ENCODE measurements at places on chromosomes 1 and 21.

GRCh38 chr1:232593717-232594502 is 36.0 kb downstream of the SIPA1L2 start:
- no peak for DNase-seq

DNA sequence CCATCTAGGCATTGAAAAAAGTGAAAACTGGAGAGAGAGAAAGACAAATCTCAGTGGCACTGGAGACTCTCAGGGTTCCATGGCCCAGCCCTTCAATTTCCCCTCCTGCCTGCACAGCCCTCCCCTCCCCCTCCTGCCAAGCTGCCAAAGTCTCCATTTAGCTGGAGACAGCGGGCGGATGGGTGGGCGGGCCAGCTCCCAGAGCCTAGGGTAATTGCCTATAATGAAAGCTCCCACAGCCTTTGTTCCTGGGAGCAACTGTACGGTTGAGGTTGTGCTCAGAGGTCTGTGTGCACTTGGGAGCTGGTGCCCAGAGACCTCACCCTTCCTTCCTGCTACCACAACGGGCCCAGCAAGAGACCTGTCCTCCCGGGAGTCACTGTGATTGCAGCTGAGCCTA is 89.6 kb downstream of the NAV1 start:
- DNase-seq = no peak

DNA sequence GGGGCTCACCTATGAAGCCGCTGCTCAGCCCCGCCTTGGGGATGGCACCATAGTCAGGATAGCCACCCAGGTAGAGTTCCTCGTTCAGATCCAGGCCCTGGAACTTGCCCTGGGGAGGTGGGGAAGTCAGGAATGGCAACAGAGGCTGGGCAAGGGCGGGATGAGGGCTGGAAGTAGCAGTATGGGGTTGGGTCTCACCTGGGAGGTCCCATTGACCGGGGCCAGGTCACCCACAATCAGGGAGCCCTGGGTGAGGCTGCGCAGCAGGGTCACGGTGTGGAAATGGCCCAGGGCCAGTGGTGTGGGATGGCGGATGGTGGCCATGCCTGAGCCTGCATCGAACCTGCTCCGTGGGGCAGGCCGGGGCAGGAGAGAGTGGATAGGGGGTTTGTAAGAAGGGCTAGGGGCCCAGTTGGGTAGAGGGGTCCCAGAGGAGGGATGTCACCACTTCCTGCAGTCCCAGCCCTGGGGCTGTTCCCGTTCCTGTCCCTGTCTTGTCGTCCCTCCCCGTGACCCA is 19.4 kb downstream of the LDLRAD2 start:
- no peak for DNase-seq

GRCh38 chr1:230824919-230825721 is 43.2 kb downstream of the C1orf198 start:
- no peak for DNase-seq

DNA sequence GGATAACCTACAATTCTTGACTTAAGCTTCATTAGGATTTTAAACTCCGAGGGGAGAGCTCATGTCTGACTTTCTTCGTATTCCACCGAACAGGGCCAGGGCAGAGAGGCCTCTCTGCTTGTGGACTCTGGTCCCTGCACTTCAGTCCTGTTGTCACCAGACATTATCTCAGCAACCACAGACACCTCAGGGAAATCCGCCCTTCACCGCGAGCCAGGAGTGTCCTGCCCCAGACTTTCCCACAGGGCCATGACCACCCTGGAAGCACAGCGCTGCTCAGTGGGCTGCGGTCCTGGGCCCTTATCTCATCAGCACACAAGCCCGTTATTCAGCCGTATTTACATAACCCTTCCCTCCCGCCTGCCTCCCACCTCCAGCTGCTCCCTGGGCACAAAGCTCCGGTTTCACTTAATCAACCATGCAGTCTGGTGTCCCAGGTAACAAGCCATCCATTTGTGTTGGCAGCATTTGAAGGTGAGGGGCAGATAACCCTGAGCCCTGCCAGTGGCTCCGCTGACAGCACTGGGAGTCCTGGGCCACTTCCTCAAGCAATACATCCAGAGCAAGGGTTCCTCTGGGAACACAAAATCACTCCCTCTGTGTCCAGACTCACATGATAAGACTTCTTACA is 122.8 kb upstream of the RAB4A start:
- DNase-seq = peak; percentile 73

DNA sequence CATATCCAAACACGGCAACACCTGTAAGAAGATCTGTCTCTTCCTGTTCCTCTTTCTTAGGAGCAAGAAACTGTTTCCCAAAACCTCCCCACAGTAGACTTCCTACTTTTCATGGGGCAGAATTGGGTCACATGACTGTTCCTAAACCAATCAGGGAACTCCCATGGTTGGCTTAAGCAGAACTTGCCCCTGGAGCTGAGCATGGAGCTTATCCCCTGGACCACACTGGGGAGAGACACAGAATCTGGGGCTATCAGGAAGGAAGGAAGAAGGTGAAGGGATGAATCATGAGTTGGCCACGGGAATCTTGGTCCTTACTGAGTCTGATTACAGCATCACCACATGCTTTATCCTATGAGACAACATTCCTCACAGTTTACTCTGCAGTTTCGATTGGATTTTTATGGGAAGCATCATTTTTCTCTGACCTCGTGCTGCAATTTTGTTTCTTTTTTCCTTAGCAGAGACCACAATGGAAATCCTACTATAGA is 81.8 kb downstream of the CDC7 start:
- no peak for DNase-seq

GRCh38 chr1:223524930-223525451 is 131.8 kb downstream of the CCDC185 start:
- no peak for DNase-seq

- DNase-seq = peak; percentile 85
These were observed 180.0 kb downstream of the ETS2 start for GRCh38 chr21:38985568-38986378.

DNA sequence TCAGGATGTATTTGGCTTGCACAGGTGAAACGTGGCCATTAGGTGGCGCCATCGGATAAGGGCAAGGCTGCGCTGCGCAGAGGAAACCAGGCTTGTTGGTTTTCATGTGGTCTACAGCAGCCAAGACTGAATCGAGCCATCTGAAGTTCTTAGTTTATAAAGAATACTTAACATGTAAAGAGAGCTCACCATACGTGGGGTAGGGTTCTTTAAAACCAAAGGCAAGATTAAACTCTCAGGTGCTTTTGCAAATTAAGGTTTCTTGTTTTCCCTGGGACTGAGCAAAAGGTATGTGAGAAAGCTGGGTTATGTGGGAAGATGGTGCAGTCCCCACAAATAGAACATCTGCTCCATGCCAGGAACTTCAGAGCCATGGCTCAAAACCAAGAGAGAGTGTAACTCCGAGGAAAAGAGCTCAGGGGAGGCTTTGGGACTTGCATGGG is 9.3 kb downstream of the MASP2 start:
- peak; percentile 91 for DNase-seq

- no peak for DNase-seq
These were observed 1.8 kb downstream of the SMYD2 start for GRCh38 chr1:214282630-214283242.

DNA sequence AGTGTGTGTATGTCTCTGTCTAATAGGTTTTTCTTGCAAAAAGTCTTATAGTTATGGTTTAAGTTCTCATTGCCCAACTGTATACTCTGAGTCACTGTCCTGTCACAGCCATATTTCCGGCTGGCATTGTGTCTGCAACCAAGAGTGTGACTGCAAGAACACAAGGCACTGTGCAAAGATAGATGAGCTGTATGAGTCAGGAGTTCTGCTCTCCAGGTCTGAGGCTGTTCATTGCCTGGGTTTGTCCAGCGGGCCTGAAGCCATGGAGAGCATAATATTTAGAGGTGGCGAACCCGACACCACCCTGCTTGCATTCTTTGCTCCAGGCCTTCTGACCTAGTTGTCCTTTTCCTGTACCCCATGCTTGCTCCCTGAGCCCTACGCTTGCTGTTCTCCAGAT is 50.9 kb upstream of the CNIH3 start:
- no peak for DNase-seq

DNA sequence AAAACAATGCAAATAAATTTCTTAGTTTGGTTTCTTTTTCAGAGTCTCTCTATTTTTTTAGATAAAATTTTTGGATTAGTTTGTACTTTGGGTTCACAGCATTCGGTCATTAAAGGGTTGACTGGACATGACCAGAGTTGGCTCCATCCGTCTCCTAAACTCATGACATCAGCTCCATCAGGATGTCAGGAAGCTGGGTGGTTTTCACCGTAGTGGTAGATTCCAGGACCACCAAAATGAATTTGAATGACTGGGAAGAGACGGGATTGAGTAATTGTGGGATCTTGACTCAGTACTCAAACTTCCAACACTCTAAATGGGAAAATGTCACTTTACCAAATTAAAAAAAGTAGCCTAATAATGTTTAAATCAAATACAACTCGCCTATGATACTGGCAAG is 279.2 kb upstream of the DUSP10 start:
- DNase-seq = no peak

DNA sequence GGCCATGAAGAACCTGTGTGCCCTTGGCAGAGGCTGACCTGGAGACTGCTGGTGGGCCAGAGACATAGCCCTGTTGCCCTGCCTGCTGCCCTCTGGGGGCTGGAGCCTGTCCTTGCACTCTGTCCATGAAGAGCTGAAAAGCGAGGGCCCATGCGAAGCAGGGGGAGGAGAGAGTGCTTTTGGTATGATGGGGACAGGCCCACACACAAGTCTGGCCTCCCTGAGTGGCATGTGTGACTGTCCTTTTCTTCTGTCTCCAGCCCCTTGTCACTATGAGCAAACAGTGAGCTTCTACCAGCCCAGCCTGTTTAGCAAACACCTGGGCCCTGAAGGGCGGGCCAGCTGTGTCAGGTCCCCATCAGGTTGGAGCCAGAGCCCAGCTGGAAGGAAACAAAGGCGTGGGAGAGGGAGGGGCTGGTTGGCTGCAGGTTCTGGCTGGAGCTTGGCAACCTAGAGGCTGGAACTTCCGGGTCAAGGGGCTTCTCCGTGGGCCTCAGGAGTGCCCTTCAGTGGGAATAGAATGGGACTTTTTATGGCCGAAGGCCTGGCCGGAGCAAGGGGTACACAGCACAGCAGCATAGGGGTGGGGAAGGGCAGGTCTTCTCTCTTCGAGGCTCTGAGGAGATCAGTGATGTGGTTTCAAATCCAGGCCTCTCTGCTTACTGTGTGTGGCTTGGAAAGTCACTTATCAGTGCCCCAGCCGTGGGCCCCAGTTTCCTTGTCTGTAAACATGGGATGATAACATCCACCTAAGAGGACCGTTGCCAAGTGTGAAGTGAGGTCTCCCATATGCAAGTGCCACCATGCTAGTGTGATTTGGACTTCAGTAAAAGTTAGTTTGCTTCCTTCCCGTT is 14.3 kb downstream of the QSOX1 start:
- peak; percentile 91 for DNase-seq

DNA sequence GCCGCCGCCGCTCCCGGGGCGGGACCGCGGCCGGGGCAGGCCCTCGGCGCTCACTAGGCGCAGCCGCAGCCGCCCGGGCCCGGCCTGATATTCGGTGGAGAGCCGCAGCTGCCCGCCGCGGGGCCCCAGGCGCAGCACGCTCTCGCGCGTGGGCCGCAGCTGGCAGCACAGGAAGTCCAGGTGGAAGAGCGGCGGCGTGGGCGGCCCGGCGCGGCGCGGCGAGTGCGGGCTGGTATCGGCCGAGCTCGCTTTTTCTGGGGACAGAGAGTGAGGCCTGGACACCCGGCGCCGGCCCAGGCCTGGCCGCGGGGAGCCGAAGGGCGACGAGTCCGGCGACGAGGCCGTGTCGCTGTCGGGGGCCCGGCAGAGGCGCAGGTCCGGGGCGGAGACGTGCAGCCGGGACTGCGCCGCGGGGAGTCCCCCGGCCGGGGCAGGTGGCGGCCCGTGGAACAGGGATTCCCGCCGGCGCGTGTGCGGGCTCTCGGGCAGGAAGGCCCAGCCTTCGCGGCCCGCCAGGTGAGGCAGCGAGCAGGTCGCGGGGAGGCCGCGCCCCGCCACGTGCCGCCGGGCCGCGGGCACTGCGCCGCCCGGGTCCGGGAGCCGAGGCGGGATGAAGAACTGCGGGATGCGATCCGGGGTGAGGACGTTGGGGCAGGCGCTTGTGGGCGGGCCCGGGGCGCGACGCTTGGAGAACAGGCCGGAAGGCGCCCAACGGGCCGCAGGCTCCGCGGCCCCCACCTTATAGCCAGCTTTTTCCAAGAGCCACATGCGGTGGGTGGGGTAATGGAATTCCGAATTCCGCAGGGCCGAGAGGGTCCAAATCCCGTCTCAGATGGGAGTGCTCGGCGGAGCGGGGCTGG is 1.2 kb downstream of the C2CD4D start:
- DNase-seq = no peak

DNA sequence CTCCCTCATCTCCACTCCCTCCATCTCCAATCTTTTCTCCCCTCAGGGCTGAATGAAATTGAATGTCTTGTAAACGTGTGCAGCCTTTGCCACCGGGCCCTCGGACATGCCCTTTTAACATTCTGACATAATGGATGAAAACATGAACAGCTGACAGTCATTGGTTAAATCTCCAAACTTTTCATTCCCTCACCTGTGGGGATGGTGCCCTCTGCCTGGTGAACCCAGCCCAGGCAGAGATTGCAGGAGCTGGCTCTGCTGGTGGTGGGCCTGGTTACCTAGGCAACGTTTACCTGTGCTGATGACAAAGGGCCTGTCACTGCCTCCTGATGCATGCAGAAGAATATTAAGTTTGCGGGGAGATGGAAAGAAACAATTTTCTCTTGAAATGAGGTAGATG is 21.3 kb downstream of the ST6GALNAC3 start:
- DNase-seq = no peak

GRCh38 chr1:196459383-196459782 is 148.9 kb downstream of the KCNT2 start:
- DNase-seq = no peak

GRCh38 chr1:10232163-10232562 is 21.8 kb downstream of the KIF1B start:
- no peak for DNase-seq

- DNase-seq = no peak
These were observed 6.6 kb upstream of the PIGC start for GRCh38 chr1:172450524-172450885.

- DNase-seq = no peak
These were observed 185.5 kb upstream of the ZC3H12A start for GRCh38 chr1:37288900-37289299.

GRCh38 chr1:113031171-113031933 is 41.6 kb upstream of the LRIG2 start:
- no peak for DNase-seq

DNA sequence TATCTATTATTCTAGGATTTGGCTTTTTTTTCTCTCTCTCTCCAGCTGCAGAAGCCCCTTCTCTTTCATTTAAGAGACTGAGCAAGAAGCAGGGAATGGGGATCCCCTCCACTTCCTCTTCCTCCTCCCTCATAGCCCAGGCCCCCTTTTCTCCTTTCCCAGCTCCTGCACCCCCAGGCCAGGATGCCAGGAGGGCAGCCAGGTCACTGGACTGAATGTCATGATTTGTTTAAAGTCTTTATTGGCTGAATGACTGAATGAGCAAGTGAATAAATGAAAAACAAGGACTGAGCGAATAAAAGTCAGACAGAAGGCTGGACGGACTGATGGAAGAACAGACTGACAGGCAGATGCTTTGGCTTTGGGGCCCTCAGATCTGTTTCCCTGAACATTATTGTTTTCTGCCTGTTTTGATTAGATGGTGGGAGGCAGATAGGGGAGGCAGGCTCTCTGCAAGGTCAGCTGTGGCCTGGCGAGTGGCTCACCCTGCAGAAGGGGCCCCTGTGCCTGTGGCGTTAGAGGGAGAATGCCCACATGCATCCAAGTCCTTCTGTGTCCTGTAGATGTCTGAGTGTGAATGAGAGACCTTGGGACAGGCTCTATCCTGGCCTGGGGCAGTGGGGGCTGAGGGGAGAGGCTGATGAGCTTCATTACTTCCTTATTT is 20.3 kb upstream of the ADGRB2 start:
- no peak for DNase-seq

All from NCI-H510A (cell line).